ENCODE measurements at places on chromosomes 12 and 14.

GRCh38 chr14:91185721-91186120, 58.8 kb downstream of the GPR68 start:
- no peak for DNase-seq

DNA sequence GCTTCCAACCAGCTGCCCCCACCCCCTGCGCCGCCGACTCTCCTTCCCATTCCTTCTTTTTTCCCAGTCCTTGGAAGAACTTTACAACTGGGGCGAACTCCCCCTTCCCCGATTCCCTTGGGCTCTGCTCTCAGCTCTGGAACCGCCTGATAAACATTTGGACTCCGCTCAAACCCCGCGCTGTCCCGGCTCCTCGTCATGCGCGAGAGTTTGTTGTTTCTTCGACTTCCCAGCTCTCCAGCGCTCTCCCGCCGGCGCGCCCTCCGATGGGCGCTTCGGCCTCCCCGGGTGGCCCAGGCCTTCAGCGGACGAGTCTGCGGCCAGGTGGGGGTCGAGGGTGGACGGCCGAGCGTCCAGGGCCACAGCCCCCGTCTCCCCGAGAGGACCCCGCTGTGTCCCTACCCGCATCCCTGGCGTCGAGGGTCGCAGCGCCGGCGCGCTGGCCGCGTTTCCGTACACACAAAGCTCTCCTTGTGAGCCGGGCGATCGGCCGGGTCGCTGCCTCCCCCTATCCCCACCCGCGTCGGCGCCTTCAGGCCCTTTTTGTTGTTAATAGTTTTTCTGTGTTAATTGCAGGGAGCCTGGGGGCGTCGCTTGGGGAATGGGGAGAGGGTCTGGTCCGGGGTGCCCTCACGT, 847 bp downstream of the MMP14 start:
- no peak for DNase-seq

DNA sequence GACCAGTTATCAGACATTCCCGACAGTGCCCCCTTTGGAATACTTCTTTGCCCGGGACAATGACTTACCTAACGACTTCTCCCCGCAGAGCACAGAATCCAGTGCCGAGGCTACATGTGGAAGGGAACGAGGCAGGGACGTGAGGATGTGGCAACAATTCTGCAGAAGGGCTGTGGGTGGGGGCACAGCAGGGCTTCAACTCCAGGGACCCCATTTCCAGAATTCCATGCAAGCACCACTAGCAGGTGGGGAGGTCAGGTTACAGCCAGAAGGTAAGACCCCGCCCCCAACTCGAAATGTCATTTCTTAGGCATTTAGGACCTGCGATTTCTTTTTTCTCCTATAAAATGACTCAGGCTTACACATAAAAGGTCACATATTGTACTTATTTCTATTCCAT, 207.9 kb downstream of the TMEM132C start:
- no peak for DNase-seq

DNA sequence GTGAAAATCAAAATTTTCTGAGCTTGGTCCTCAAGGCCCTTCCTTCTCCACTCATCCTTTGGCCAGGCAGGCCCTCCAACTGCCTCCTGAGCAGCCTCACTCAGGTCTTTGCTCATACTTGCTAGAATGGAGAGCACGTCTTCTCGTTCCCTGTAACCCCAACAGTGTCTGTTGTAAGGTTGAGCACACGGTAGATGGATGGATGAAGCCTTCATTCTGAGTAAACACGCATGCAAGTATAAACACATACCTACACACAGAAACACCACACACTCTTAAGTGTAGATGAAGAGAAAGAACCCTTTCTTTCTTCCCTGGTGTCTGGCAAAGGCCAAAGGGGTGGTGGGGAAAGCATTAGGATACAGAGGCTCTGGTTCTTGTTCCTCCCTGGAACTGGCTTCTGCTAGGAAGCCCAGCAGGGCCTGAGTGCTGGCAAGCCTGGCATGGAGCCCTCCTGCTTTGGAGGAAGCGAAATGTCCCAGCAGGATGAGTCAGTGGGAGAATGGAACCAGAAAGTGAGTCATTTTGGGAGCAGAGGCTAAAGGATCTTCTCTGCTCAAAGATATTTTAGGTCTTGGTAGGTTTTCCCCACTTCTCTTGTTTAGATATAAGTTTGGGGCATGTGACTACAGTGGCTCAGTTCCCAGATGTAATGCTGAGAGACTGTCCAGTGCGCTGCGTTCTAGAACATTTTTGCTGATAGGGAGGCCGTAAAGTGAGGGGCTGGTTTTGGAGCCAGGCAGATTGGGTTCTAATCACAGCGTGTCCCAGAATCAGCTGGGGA, 127.4 kb downstream of the CACNA1C start:
- no peak for DNase-seq

GRCh38 chr12:124477107-124477915, 90.1 kb downstream of the NCOR2 start:
- DNase-seq, result no peak

DNA sequence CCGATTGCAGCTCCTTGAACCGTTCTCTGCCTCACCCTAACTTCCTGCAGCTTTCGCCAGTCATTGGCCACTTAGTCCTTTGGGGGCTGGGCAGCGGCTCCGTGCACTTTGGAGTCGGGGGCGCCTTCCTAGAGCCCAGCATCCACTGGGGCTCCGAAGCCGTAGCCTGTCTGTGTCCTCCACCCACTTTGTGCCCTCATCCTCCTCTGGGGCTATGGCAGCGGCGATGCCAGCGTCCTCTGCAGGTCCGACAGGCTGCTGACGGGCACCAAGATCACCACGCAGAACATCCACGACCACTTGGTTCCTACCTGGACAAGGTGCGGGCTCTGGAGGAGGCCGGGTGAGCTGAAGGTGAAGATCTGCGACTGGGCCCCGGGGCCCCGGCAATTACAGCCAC, 11.8 kb upstream of the A2M start:
- DNase-seq, result no peak

DNA sequence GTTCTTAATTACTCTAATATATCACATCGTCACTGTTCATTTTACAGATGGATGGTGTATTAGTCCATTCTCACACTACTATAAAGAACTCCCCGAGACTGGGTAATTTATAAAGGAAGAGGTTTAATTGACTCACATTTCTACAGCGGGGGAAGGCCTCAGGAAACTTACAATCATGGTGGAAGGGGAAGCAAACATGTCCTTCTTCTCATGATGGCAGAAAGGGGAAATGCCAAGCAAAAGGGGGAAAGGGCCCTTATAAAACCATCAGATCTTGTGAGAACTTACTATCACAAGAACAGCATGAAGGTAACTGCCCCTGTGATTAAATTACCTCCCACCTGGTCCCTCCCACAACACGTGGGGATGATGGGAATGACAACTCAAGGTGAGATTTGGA, 6.5 kb downstream of the TMBIM4 start:
- no peak for DNase-seq

GRCh38 chr14:33678005-33678404, 272.9 kb downstream of the EGLN3 start:
- no peak for DNase-seq

All from activated CD4-positive, alpha-beta T cell treated with anti-CD3 and anti-CD28 coated beads for 1 hour (primary cell).